ENCODE measurements at places on chromosomes 4 and X.

- no peak for DNase-seq
Observed at GRCh38 chr4:1112821-1113182, 562 bp downstream of the RNF212 start.

DNA sequence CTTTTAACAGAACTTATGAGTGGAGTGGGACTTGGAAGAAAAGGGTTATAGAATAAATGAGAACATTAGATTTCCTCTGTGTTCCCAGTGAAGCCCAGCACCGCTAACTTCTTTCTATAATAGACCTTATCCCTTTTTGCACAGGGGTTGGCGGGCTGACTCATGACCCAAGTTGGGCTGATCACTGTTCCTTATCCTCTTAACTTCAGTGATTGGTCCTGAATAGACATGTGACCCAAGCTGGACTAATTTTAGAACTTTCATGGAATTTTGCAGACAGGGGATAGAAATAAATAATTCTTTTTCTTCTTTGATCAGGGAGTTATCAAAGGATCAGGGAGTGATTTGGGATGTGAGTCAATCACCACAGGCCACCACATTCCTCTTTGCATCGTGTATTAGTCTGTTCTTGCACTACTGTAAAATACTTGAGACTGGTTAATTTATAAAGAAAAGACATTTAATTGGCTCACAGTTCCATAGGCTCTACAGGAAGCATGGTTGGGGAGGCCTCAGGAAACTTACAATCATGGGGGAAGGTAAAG lies 75.9 kb downstream of the UCHL1 start:
- DNase-seq, result no peak

DNA sequence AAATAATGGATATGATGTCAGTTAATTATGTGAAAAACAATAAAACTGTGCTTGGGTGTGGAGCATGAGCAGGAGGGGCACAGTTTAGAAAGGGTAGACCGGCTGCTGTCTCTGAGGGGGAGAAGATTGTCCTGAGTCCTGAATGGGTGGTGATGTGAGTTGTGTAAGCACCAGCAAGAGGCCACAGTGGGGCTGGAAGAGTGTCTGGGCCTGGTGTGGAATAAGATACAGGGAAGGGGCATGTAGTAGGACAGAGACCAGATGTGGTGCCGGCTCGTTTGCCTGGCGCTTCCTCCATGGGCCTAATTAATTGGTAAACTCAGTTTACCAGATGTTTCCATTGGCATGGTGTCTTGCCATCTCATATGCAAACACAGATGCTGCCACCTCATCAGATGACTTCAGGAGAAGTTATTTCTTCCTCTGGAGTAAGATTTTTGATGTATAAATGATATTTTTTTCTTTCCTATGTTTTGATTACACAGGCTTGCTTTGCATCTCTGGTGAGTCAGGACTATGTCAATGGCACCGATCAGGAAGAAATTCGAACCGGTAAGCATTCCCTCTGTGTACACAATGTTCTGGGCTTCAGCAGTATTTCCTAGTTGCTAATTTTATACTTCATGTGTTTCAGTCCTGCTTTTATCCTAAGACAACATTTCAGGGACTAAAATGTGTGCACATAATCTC lies 5.1 kb downstream of the MED28 start:
- DNase-seq, result no peak

- DNase-seq, result peak; percentile 33
Observed at GRCh38 chr4:112181358-112182000, 36.2 kb downstream of the FAM241A start.

DNA sequence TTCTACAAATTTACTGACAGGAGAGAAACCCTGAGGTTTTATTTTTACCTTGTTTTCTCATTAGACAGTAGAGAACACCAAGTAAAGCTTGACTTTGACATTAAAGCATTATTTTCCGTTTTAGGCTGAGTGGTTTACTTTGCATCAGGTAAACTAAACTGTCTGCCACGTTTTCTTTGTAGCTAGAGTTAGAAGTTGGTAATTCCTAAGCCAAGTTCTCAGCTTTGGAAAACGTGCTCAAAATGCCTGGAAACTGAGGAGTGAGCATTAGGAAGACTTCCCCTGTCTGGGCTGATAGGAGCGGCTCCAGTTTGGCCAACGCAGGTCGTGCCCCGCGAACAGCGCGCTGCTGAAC lies 819 bp downstream of the PDLIM3 start:
- DNase-seq, result peak; percentile 75

GRCh38 chrX:93598076-93598475 lies 75.3 kb downstream of the NAP1L3 start:
- no peak for DNase-seq

DNA sequence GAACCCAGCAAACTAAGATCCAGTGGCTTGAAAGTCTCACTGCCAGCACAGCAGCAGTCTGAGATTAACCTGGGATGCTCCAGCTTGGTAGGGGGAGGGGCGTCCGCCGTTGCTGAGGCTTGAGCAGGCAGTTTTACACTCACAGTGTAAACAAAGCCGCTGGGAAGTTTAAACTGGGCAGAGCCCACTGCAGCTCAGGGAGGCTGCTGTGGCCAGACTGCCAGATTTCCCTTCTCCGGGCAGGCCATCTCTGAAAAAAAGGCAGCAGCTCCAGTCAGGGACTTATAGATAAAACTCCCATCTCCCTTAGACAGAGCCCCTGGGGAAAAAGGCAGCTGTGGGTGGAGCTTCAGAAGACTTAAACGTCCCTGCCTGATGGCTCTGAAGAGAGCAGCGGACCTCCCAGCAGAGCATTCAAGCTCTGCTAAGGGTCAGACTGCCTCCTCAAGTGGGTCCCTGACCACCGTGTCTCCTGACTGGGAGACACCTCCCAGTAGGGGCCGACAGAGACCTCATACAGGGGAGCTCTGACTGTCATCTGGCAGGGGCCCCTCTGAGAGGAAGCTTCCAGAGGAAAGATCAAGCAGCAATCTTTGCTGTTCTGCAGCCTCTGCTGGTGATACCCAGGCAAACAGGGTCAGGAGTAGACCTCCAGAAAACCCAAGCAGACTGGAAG lies 45.1 kb upstream of the CDX4 start:
- DNase-seq, result no peak

GRCh38 chr4:183445097-183445428 lies 627 bp downstream of the CDKN2AIP start:
- DNase-seq, result peak; percentile 30

GRCh38 chr4:67604749-67605148 lies 46.2 kb downstream of the STAP1 start:
- no peak for DNase-seq

DNA sequence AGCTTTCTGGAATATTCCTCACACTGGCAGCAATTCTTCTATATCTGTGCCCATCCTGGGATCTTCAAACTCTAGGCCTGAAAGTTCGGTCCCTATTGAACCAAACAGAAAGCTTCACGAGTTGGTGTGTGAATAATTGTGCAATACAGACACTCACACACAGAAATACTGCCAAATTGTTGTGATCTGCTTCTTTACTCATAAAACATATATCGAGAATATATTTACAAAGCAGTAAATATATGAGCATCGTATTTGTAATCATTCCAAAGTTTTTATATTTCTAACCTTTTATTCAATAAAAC lies 56.6 kb upstream of the BEX4 start:
- no peak for DNase-seq

GRCh38 chrX:140503714-140504351 lies 1.0 kb downstream of the SOX3 start:
- DNase-seq, result peak; percentile 5

DNA sequence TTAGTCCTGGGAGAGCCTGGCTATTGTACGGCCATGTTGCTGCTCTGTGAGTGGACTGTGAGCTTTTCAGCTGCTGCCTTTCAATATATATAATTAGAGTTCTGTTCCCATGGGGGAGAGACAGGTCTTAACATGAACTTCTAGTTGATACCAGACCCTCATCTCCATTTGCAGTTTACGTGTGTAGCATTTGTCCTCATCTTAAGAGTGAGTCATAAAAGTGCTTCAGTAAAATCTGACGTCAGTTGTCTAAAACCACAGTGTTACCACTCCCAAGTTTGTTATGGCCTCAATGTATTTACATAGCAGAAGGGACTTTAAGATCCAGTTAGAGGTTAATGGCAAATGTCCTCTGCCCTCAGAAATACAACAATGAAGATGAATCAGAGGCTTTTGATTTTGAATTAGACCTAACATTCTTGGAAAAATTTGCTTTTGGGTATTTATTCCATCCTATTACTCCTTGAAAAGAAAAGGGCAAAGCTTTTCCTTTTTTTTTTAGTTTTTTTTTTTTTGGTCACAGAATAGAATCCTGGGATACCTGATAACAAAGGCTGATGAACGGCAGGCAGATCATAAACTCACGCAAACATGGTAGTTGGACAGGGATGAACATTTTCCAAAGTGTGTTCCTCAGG lies 38.6 kb downstream of the PHOX2B start:
- DNase-seq, result peak; percentile 33

DNA sequence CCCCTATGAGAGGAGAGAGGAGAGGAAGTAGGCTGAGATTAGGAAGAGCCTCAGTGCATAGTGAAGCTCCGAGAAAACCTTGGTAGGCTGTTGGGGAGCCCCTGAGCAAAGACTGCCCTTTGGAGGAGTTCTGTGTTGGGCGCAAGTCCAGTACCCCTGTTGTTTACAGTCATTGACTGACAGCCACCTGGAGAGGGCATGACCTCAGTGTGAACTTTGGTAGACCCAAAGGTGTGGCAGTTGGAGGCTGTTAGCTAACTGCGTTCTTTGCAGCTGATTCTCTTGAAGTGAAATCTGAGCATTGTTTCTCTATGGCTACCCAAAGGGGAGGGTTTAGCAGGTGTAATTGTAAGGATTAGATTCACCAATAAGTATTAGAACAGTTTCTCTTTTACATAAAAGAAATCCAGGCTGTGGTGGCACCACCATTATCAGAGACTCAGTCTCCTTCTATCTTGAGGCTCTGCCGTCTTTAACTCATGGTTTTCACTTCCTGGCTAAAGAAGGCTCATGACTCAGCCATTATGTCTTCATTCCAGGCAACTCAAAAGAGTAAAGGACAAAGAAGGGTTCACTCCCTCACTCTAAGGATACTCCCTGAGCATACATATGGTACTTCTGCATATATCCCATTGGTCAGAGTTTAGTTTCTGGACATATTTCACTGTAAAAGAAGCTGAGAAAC lies 33.4 kb downstream of the ANXA3 start:
- peak; percentile 29 for DNase-seq
